ENCODE measurements at places on chromosomes 7 and 10.

DNA sequence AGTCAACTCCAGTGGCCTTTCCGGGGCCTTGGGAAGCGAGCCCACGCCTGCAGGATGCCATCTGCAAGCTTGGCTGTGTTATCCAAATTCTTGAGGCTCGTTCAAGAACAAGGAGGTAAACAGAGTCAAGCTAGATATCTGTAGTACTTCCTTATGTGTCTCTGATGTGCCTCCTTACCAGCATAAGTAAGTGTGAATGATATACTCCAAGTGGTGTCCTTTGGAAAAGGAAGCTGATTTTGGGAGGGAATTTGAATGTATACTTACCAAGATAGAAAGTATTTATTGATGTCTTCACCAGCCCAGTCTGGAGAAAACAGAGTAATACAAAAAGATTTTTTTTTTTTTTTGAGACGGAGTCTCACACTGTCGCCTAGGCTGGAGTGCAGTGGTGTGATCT is 372.3 kb upstream of the GALNT17 start:
- no peak for DNase-seq

DNA sequence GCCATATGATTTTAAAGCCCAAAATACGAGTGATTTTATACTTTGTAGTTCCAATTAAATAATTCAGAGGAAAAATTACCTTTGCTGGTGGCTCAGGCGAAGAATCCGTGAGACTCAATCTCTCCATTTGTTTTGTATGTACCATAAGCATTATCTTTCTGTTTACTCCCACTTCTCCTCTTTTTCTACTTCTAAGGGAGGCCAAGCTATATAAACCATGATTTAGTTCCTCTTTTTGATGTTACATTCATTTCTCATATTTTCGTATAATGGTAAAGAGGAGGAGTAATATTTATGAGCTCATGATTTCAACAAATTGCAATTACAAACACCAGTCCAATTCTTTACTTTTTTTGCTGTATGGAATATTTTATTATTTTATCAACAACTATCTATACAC is 50.6 kb upstream of the TES start:
- no peak for DNase-seq

DNA sequence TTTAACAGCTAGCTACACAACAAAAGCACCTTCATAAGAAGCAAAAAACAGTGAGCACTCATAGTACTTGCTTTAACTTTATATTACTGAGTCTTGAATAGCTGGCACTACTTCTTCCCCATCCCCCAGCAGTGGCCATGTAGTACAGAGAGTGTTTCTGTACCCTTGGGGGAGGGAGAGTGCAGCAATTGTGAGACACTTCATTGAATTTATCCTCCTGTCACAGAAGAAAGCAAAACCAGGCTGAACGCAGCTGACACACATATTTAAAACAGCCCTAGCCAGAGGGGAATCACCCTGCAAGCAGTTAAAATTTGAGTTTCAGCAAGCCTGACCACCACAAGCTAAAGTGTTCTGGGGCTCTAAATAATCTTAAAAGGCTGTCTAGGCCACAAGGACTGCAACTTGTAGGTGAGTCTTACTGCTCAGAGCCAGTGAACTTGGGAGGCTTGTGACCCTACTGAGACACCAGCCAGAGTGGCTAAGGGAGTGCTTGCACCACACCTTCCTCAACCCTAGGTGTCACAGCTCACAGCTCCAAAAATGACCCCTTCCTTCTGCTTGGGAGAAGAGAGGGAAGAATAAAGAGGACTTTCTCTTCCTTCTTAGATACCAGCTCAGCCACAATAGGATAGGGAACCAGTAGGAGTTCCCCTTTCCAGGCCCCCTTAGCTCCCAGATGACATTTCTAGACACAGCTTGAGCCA is 97.7 kb upstream of the MEOX2 start:
- DNase-seq = no peak

DNA sequence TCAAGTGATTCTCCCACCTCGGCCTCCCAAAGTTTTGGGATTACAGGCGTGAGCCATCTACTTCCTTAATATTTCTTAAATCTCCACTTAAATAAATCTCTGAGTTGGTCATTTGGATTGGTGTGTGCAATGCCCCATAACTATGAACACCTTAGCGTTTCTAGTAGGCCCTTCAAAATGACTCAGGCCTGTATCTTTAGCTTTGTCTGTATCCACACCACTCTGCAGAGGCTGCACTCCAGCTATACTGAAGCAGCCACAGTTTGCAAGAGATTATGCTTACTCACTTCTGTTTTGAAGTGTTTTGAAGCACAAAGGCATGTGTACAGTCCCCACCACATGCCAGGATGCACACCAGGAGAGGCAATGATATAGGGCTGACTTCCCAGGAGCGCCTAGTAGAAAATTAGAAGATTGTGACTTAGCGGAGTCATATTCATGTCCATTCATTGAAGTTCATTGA is 2.4 kb upstream of the ST7 start:
- DNase-seq = no peak

- DNase-seq = no peak
Measured at GRCh38 chr7:5997210-5997808, 11.5 kb downstream of the PMS2 start.

DNA sequence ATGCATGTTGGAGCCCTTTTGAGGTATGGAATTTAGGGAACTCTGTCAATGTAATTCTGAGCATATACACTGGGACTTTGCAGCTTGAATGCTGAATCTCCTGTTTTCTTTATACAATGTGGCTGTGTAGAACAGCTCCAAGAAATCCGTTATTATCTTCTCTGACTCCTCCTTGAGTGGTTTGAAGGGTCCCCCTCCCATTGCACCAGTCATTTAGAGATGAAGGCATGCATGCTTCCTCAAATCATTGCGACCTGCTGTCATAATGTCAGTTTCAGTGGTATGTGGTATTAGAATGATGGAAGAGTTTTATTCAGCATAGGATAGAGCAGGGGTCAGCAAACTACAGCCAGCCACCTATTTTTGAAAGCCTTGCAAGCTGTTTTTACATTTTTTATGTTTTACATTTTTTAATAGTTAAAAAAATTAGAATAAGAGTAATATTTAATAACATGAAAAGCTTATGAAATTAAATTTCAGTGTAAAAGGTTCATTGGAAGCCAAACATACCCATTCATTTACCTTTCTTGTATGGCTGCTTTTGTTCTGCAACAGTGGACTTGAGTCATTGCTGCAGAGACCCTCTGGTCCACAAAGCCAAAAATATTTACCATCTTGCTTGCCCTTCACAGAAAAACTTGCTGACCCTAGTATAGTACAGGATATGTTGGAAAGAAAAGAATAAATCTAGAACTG is 8.1 kb downstream of the STK17A start:
- no peak for DNase-seq

- DNase-seq = no peak
Measured at GRCh38 chr7:74183142-74183541, 9.0 kb downstream of the EIF4H start.

DNA sequence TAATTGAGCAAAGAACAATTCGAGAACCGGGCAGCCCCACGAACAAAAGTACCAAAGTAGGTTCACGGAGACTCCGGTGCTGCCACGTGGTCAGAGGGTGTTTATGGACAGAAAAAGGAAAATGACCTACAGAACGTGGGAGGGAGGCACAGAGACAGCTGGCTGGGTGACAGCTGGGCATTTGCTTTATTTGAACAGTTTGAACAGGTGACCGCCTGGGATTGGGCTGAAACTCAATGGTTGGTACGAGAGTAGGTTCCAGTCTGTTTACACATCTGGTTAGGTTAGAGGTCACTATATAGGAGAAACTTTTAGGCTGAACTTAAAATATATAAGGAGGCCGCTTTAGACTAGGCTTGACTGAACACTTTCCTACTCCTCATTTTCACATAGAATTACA is 50.6 kb upstream of the CELF2 start:
- DNase-seq = no peak

All from activated T-helper 1 cell treated with anti-CD3 and anti-CD28 coated beads, Interleukin-2, amount 50 U/mL, for 16 hours (primary cell).